PC-9 (cell line): ENCODE measurements at places on chromosomes 12 and 14. TPM values are rescaled to one million over a fixed set of nuclear protein-coding genes. Genes with fewer than 3 reads are reported as not detected.

The ZNF385A gene
- 17.2 and 18.0 TPM in 2 replicates for total RNA-seq

The CACNA2D4 gene
- total RNA-seq = 0.45 TPM in 1 of 2 replicates, not detected in the other

The DLK1 gene
- total RNA-seq = not detected in 2 replicates

The TAS2R7 gene
- not detected in 2 replicates for total RNA-seq

The TAS2R8 gene
- total RNA-seq = not detected in 2 replicates

GRCh38 chr12:132761032-132761920 is at the start of gene ANKLE2:
Gene ANKLE2, minus strand, starts transcription at chr12:132761832. Its CDS starts 34 bp downstream, at chr12:132761798.
- peak within 1 kb of the TSS; percentile 99 for H3K4me3 ChIP-seq
- H3K27ac ChIP-seq = peak within 1 kb of the TSS; percentile 98
- H3K36me3 ChIP-seq = peaks cover 4% of the 10 kb centered on the region
- DNase-seq = peak; percentile 32
- no peaks in the 10 kb centered on the region for H3K27me3 ChIP-seq

DNA sequence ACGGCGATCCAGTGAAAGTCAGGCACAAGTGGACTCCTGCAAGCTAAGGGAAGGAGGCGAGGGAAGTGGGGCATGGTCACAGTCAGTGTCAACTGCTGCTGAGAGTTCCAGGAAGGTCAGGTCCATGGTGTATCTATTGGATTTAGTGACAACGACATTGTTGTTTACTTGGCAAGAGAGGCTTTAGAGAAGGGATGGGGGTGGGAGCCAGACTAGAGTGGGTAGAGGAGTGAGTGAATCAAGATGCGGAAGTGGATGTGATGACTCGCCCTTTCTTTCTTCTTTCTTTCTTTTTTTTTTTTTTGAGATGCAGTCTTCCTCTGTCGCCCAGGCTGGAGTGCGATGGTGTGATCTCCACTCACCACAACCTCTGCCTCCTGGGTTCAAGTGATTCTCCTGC is 12.5 kb downstream of the P2RX7 start:
- no peak for DNase-seq
- no peak overlapping the region for H3K27ac ChIP-seq
- no peak overlapping the region for H3K4me3 ChIP-seq
- no peaks in the 10 kb centered on the region for H3K27me3 ChIP-seq

DNA sequence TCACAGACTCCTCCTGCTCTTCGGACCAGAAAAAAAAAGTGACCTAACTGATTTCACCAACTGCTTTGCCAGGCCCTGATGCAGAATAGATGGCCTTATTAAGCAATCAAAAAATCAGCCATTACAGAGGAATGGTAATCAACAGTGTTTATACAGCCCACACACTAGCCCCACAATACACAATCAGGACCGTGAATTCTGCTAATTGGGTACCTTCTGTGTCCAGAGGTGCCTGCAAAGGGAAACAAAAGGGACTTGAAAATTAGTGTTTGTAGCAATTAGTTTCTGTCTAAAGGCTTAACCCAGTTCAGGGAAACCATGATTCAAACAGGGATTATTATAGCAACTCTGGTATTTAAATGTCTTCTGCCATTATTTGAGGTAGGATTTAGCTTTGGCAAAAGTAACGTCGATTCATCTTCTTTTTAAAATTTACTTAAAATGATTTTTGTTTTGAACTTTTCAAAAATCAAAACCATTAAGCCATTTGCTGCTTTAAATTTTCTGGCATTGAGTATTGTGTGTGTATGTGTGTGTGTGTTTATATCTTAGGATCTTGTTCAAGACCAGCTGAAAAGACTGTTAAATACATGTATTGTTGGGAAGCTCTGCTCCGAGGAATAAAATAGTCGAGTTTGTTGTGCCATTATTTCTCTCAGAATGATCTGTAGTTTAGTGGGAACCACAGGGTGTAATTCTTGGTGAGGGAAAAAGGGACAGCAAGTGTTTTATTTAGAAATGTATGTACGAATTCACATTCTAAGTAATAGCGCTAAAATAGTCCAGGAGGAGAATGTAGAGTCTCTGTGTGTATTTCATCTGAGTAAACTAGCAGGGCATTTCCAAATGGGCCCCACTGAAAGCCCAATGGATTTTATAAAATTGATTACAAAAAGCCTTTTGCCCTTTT is 156.1 kb downstream of the PTCSC3 start:
- no peak overlapping the region for H3K27ac ChIP-seq
- no peaks in the 10 kb centered on the region for H3K27me3 ChIP-seq
- H3K36me3 ChIP-seq = no peaks in the 10 kb centered on the region
- H3K4me3 ChIP-seq = no peak overlapping the region
- no peak for DNase-seq

DNA sequence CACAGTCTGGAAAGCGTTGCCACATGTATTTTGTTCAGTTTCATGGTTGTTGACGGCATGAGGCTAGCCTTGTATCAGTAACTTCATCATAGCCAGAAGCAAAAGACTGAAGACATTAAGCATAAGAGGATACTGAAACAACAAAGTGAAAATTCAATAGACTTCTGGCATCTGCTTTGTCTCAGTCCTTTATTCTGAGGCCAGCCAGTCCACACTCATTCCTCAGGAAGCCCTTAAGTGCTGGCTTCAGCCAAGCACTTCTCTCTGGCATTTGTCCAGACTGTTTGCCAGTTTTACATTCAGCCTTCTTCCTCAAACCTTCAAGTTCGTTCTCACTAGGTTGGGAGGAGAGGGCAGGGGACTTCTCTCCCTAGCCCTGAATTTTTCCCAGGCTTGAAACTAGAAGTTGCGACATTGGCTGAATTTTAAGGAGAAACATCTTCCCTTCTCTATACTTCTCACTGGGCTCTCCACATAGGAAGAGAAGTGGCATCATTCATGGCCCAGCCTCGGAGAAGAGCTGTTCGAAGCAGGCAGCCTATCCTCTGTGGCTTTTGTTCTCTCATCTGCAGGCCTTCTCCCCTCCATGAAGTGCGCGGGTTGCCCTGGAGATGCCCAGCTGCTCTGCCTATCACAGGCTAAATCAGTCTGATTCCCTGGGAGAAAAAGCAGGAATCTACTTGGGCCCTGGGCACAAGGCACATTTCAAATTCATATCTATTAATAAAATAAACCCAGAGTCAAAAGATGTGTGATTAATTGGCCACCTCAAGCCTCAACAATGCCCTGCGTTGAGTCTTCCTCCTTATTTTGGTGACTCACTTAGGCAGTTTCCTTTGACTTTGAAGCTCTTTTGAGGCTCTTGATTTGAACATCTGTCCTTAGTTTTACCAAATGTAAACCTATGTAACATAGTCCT is 130.9 kb upstream of the PLEKHA5 start:
- no peak overlapping the region for H3K4me3 ChIP-seq
- no peaks in the 10 kb centered on the region for H3K36me3 ChIP-seq
- peak; percentile 30 for DNase-seq

GRCh38 chr12:81176796-81177195 is 98.9 kb downstream of the ACSS3 start:
- no peak overlapping the region for H3K4me3 ChIP-seq
- H3K27ac ChIP-seq = no peak overlapping the region
- H3K27me3 ChIP-seq = no peaks in the 10 kb centered on the region
- DNase-seq = no peak
